Ecto neural progenitor cell (in vitro differentiated cells): ENCODE measurements at places on chromosomes 3 and 15.
A peak's percentile ranks its signal among the peaks of the same experiment; 100 is the strongest.

GRCh38 chr15:41501931-41502794, 8.5 kb downstream of the ITPKA start:
- no peak for DNase-seq

DNA sequence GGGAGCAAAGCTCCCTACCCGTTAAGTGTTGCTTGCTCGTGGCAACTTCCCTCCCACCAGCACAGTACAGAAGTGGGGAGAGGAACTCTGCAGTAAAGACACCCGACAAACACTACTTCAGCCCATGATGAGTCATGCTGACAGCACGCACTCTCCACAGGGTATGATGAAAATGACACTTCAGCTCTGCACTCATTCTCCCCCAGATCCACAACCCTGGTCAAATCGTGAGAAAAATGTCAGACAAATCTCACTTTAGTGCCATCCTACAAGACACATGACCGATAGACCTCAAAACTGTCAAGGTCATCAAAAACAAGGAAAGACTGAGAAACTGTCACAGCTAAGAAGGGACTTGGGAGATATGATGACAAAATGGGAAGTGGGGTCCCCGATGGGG, 278.9 kb downstream of the OCA2 start:
- no peak for DNase-seq

DNA sequence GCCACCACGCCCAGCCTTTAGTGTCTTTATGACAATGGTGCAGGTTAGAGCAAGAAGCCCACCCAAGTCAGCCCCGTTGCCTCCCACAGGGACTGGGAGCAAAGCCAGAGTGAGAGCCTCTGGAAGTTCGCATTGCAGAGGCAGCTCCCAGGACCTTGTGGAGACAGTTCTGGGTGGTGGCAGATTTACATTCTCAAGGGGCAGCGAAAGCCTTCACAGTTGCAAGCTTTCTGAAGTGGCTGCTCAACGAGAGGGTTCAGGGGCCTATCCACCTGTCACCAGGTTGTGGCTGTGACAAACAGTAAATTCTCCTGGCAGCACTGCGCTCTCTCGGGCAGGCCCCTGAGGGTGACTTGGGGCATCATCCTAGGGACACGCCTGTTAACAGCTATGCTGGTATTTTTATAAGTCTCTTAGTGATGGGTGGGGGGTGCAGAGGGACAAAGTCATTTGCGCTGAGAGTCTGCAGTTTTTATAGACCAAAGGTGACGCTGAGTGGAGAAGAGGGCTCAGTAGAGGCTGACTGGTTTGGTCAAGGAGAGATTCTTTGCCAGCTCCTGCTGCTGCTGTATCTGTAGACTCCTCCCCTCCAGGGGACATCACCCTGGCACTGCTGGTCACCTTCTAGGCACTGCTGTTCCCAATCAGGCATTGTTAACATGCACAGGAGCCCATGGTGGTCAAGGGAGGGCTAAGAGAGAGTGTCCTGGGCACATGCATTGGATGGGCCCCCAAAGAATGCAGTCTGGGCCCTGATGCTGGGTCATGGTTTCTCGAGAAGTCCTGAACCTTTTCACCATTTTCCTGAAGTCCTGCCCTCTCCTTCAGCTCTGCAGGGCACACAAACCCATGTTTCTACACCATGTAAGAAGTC, 57.5 kb upstream of the KLF13 start:
- peak; percentile 27 for DNase-seq

- DNase-seq = no peak
These were observed 505.9 kb upstream of the CFAP20DC start for GRCh38 chr3:59555593-59556315.

DNA sequence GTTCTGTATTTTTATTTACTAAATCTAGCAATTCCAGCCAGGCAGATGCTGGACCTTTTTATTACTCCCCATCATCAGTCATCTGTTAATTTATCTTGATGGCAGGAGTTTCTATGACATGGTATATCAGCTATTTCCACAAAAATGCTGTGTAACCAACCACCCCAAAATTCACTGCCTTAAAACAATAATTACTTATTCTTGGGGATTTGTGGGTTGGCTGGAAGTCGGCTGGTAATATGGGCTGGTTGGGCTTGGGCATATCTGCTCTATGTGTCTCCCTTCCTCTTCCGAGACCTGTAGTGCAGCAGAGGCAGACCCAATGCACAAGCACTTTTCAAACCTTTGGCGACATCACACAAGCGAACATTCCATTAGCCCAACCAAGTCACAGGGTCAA, 92.1 kb upstream of the UBE2E1 start:
- DNase-seq = no peak

- DNase-seq = no peak
These were observed 49.9 kb upstream of the PHLDB2 start for GRCh38 chr3:111809186-111809585.

DNA sequence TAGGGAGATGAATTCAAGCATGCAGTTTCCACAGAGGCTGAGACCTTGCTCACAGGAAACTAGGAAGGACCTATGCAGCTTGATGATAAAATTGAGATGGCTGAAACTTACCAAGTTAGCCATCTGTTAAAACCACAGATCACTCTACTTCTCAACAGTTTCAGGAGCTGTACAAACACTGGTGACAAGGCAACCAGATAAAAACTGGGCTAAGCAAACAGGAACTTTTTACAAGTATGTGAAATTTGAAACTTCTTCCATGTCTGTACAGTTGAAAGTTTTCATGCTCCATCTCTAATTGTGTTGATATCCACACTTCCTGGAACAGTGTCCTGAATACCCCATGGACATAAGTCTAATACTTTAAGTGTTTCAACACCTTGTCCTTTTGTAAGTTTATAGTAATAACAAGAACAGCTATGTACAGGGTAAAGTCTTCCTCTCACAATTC, 78.2 kb downstream of the FAIM start:
- DNase-seq = no peak

DNA sequence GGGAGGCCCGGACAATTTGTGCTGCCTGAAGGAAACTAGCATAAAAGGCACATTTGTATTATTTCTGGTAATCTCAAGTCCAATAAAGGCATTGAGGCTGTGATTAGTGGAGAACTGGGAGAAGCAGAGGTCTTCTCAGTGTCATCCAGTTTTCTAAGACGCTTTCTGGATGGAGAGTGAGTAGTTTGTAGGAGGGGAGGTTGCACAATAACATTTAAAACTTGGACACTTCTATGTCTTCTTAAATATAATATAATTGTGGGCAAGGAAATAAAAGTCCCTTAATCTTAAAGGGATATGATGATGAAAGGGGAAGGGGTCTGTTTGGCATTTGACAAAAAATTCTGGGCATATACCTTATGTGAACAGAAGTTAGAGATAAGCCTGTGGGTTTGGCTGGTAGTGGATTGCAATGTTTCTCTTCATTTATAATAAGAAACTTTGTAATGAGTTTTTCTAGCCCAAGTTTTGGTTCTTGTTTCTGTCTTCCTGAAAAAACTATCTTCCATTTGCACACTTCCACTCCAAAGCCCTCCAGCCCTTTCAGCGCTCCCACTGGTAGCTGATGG, 291.6 kb upstream of the TGFBR2 start:
- DNase-seq = no peak

DNA sequence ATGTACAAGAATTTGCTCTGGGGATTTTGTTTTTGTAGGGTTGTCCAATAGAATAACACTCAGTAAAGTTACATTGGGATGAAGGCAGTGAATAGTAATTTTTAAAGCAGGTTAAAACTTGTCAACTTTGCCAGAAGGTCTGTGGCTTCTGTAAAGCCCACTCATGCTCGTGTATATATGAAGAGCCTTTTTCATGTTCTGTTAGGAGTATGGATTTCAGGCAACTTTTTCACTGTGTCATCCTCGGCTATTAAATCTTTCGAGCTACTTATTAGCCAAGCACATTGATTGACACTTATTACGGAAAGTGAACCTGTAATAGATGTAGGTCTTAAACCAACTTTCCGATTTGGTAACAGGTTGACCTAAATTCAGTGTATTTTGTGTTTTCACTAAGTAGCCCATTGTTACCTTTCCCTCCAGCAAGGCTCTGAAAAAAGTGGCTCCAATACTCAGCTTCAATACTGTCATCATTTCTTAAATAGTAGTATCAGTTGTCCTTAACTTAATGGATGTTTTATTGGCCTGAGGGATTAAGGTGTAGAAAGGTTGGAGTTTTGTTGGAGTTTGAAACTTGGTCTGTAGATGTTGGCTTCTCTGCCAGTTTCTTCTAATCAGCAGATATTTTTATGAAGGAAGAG, 1.7 kb downstream of the PAK2 start:
- no peak for DNase-seq

DNA sequence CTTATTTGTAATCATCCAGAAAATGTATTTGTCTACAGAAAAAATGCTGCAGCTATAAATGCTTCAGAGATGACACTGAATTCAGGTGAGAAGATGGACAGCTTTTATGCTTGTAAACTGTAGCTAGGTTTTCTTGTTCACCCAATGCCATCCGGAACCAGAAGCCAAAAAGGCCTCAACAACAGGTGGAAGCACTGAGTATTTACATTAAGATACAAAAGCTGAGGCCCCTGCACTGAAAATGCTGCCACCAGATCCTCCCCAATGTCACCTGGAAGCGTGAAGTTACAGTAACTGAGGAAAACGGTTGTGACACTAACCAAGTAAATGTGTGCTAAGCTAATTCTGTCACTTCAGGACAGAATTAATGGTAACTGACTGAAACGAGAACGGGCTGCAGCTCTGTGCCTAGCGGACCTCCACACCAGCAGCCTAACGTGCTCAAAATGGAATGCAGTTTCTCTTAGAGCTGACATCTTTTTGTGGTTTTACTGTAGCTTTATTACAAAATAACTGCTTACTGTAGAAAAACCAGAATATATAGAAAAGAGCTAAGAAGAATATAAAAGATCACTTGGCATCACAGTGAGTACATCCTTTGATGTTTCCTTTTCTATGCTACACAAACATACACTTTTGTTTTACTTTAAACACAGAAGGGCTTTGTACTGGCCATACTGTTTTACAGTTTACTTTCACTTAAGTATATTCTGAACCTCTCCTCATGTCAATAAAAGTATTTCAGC, 7.6 kb downstream of the CHSY1 start:
- no peak for DNase-seq

DNA sequence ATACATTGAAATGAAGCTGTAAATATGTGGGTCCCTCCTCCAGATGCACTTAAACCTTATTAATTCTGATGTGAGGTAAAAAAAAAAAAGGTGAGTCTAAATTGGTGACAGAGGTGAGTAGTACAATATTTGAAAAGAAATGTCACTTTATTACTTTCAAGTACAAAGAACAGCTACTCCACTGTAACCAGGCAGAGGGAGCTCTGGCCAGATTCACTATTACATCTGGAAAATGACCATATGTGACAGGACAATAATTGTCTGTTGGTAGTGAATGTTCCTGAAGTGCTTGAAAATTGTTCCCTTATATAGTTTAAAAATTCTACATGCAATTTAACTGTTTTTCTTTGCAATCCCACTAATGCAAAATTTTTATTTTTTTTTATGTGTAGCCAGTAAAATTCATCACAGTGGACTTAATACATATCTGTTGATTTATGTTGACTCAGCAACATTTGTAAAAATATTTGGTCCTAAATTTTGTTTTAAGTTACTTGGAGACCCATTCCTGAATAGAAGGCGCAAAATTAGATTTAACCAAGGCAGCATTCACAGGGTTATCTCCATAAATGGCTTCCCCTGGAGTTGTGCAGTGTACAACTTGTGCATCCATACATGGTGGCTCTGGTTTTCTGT, 231.9 kb upstream of the TBC1D5 start:
- no peak for DNase-seq

GRCh38 chr15:70532531-70533186, 230.7 kb downstream of the UACA start:
- DNase-seq = peak; percentile 23
